Activated T-cell treated with anti-CD3 and anti-CD28 coated beads, Interleukin-2, amount 50 U/mL, for 48 hours (primary cell): ENCODE measurements at places on chromosomes 11 and 22.
A peak's percentile ranks its signal among the peaks of the same experiment; 100 is the strongest.

DNA sequence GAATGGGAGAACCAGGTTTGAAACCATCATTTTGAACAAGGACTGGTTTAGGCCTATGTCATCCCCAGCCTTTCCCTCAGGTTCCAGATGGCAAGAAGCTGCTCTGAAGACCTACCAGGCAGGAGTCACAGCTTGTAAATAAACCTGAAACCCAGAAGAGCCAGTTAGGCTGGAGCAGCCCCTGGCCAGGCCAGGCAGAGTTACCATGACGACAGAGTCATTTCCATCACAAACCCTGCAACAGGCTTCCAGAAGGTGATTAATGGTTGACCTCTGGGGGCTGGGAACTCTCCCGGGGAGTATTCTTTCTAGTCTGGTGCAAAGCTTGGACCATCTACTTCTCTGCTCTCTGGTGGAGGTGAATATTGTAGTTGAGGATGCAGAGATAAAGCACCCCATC is 164.1 kb upstream of the NCAM1 start:
- no peak for DNase-seq

GRCh38 chr22:36056980-36057379 is 28.4 kb upstream of the RBFOX2 start:
- DNase-seq, result no peak

GRCh38 chr22:36358533-36359469 is 29.0 kb downstream of the MYH9 start:
- no peak for DNase-seq

DNA sequence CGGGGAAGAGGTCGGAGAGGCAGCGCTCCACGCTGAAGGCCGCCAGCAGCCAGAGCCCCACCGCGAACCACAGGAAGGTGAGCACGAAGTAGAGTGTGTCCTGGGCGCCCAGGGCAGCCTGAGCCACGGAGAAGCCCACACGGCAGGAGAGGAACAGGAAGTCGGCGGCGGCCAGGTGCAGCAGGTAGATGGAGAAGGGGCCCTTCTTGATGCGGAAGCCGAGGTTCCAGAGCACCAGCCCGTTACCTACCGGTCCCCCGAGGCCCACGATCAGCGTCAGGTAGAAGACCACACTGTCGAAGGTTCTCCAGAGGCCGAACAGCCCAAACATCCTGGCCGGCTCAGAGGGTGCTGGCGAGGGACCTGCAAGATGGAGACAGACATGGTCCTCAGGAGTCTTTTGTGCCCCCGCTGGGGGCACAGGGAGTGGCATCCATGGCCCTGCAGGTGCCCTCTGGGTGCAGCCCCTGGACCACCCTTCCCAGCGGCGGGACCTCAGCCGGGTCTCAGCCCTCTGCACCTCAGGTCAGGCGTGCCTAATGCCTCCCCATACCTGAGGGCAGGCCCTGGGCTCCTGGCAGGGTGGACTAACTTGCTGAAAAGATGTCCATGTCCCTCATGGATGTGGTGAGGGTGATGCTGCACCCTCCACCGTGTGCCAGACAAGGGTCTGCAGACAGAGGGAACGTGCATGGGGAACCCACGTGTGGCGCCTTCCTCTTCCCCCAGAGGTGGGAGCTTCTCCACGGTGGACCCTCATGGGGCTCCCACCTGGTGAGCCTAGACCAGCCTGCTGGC is at the start of gene MRGPRG:
Gene MRGPRG (minus strand): TSS at position 331 of the 798 bp plus-strand sequence. CDS start 0 bp downstream, at position 331.
- DNase-seq, result no peak

- DNase-seq, result no peak
Observed at GRCh38 chr11:67628710-67629385, 889 bp downstream of the NUDT8 start.

DNA sequence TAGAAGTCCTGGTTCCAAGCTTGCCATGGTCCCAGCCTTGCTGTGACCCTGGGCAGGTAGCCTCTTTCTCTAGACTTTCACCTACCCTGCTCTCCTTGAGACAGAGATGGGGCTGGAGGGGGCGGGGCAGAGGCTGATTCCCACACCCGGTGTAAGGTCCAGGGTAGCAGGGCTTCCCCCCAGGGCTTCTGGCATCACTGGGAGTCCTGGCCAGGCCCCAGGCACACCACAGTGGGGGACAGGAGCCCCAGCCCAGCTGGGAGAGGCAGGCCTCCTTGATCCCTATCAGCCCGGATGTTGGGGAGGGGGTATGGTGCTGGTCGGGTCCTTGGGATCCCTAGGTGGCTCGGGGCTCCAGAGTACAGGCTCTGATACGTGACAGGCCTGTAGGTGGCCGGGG is 1.7 kb upstream of the NUDT8 start:
- DNase-seq, result no peak

DNA sequence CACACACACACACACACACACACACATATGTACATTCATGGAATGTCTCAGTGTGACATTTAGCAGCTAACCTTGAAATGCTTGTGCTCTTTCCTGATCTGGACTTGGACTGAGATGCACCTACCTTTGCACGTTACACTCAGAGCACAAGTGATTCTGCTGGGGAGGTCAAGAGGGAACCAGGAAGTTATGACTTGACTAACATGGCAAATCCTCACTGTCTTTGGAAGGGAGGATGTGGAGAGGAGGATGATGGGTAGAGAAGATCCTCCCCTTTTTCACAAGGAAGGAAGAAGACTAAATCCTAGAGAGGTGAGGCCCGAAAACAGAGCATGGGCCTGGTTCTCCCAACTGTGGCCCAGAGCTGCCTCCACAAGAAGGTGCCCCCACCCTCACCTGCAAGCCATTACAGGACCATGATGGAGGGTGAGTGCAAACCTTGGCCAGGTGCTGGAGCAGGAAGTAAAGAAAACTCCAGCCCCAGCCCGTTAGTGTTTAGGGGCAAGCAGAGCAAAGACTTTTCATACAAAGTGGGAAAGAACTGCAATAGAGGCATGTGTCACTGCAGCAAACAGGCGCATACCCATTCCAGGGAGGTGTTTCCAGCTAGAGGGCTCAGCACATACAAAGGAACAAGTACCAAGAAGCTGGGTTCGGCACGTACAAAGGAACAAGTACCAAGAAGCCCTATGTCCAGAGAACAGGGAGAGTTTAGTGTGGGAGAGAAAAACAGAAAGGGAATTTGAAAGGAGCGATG is 26.4 kb downstream of the SCN4B start:
- DNase-seq, result no peak

GRCh38 chr11:14058061-14058460 is 95.5 kb downstream of the SPON1 start:
- no peak for DNase-seq

GRCh38 chr11:126411971-126412381 is 56.5 kb downstream of the ST3GAL4 start:
- no peak for DNase-seq

GRCh38 chr11:22875869-22876473 is 15.7 kb upstream of the CCDC179 start:
- DNase-seq, result peak; percentile 58

- DNase-seq, result no peak
Observed at GRCh38 chr11:107494055-107494454, 36.4 kb upstream of the CWF19L2 start.

DNA sequence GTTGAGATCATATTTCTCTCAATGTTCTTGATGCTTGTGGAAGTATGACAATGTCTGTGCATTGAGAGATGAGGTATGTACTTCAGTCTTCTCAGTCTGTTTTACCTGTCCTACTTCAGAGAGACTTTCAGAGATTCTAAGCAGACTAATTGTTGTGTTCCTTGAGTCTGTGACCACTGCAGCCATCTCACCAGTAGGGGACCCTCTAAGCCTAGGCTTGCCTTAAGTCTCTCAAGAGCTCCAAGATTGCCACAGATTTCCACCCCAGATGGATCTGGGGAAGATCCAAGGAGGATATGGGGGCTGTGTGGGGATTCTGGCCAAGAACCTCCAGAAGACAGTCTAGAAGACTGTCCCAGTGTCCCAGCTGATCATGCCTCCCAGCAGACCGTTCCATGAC is 179.9 kb upstream of the PLET1 start:
- no peak for DNase-seq

DNA sequence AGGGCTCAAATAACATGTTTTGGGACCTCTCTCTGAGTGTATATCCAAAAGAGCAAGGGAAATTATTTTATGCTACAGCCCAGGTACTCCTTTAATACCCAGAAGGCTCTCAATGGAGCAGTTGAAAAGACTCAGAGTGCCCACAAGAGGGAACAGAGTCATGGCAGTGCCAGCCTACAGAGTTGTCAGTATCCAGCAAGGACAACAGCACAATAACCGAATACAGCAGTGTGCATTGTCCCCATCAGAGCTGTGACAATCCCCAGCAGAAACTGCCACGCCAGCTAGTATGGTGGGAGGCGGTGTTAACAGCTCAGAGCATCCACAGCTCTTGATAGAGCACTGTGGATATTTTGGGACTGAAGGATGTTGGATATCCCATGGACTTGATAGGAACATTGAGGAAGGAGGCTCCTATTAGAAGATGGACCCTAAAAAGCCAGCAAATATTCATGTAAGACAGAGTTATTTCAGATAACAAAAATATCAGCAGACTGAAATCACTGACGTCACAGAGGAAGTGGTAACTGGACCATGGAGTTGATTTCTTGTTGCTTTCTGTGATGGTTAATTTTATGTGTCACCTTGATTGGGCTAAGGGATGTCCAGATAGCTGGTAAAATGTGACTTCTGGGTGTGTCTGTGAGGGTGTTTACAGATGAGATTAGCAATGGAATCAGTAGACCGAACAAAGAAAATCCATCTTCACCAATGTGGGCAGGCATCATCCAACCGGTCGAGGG is 17.7 kb upstream of the PAFAH1B2 start:
- DNase-seq, result no peak

DNA sequence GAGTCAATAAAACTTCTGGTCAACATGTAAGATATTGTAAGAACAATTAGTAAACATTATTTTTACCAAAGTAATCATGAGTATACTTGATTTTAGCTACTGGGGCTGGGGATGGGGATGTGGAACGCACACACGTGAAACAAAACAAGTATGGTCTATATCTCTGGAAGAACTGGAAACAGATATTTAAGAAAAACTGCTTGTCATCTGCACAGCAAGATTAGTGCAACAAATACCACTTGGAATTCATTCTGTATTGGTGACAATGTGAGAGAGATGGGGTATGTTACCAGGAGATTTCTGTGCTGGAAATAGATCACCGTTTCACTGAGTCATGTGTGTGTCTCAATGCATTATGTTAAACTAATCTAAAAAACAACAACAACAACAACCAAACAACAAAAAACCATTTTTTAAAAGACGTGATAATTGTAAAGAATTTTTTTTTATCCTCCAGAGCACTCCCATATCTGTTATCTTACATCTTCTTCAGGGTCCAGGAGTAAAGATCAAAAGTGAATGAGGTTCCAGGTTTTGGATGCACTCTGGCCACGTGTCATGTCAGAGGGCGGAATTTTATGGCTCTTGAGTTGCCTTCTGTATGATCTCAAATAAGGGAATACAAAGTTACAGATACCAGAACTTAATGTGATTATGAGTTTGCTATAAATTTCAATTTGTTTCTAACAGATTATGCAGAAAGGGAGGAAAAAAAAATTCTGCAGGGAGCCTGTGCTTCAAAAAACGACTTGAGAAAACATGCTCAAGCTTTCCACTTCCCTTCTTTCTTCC is 153.0 kb downstream of the BBOX1 start:
- no peak for DNase-seq

- no peak for DNase-seq
Observed at GRCh38 chr11:123822599-123822998, 16.4 kb upstream of the OR6M1 start.

DNA sequence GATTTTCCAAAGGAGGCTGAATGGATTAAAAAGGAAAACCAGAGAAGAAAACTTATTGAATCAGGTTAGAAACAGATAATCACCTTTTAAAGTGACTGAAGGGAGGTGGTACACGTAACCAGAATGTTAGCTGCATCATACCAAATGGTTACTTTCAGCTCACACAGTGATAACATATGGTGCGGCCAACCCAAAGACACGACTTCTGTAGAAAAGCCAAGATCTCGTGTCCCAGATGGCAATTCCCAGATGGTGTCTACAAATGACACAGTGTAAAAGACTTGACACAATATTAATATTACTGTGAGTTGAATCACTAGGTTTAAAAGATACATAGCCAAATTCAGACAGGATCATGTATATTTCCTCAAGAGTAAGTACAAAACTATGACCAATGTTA is 5.2 kb downstream of the PPP2R1B start:
- DNase-seq, result no peak

GRCh38 chr11:10659339-10660216 is 34.0 kb downstream of the IRAG1 start:
- peak; percentile 28 for DNase-seq
